ENCODE measurements at places on chromosomes 13 and 19.

- H3K4me3 ChIP-seq: no peak within 1 kb of the TSS
- peaks cover 26% of the 10 kb centered on the region for H3K27me3 ChIP-seq
- H3K36me3 ChIP-seq: no peaks in the 10 kb centered on the region
Measured at GRCh38 chr13:113863524-113864272, at the start of gene GAS6. Gene GAS6, minus strand, starts transcription at chr13:113864076. Its CDS starts 156 bp downstream, at chr13:113863920.

GRCh38 chr13:74452176-74452575 is 318.0 kb upstream of the KLF12 start:
- H3K27ac ChIP-seq: no peak overlapping the region
- H3K4me3 ChIP-seq: no peak overlapping the region
- DNase-seq: no peak
- no peaks in the 10 kb centered on the region for H3K36me3 ChIP-seq
- no peaks in the 10 kb centered on the region for H3K27me3 ChIP-seq

DNA sequence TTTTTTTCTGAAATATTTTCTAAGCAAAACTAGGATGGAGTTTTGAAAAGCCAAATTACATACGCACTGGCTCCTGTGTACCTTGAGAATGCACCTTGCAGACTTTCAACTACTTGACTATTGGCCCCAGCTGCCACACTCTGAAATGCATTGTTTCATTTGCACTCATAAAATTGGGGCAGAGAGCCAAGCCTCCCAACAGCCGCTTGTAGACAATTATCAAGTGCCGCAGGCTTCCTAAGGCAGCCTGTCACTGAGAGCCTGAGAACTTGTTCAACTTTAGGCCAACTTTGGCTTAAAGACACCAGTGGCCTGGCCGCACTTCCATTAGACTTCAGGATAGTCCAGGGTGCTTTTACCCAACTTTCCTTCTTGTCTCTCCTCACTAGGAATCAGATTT is 115.7 kb upstream of the STARD13 start:
- no peaks in the 10 kb centered on the region for H3K4me1 ChIP-seq
- no peaks in the 10 kb centered on the region for H3K27me3 ChIP-seq
- H3K27ac ChIP-seq: no peak overlapping the region
- H3K36me3 ChIP-seq: no peaks in the 10 kb centered on the region

- no peak overlapping the region for H3K4me3 ChIP-seq
- no peaks in the 10 kb centered on the region for H3K36me3 ChIP-seq
- H3K4me1 ChIP-seq: peaks cover 10% of the 10 kb centered on the region
- no peak overlapping the region for H3K27ac ChIP-seq
- peaks cover 25% of the 10 kb centered on the region for H3K27me3 ChIP-seq
Measured at GRCh38 chr19:11263726-11264125, 1.4 kb upstream of the DOCK6 start.

- no peaks in the 10 kb centered on the region for H3K27me3 ChIP-seq
- no peak overlapping the region for H3K4me3 ChIP-seq
- no peak overlapping the region for H3K27ac ChIP-seq
- H3K4me1 ChIP-seq: no peaks in the 10 kb centered on the region
- H3K36me3 ChIP-seq: no peaks in the 10 kb centered on the region
Measured at GRCh38 chr13:27182844-27183497, 11.4 kb upstream of the USP12 start.

- H3K36me3 ChIP-seq: no peaks in the 10 kb centered on the region
- no peak for DNase-seq
- H3K27me3 ChIP-seq: no peaks in the 10 kb centered on the region
- no peak overlapping the region for H3K27ac ChIP-seq
Measured at GRCh38 chr13:89227356-89227755, 1556.2 kb downstream of the SLITRK5 start.

GRCh38 chr19:48999481-49000325 is 6.0 kb downstream of the RUVBL2 start:
- peaks cover 8% of the 10 kb centered on the region for H3K36me3 ChIP-seq
- H3K4me3 ChIP-seq: no peak overlapping the region
- DNase-seq: peak; percentile 82
- no peaks in the 10 kb centered on the region for H3K27me3 ChIP-seq
- no peak overlapping the region for H3K27ac ChIP-seq
- peaks cover 4% of the 10 kb centered on the region for H3K4me1 ChIP-seq

GRCh38 chr13:76969488-76970365 is 21.4 kb downstream of the ACOD1 start:
- H3K27me3 ChIP-seq: peaks cover 13% of the 10 kb centered on the region
- H3K4me1 ChIP-seq: no peaks in the 10 kb centered on the region
- no peak for DNase-seq

DNA sequence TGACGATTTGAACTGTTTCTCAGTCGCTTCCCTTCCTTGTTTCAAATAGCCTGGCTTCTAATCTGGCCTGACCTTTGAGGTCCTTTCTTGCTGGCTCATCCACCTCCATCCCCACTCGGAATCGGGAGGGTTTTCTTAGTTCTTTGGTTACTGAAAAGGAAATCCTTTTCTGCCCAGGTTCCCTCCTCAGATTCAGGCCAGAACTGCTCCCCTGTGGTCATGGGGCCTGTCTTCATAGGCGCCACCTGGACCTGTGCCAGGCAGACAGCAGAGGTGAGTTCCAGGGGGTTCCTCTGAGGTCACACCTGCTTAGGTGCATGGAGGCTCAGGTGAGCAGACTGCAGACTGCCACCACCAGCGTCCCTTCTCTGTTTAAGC is 62.4 kb downstream of the AKAP11 start:
- no peak for DNase-seq
- H3K4me1 ChIP-seq: peaks cover 10% of the 10 kb centered on the region
- H3K36me3 ChIP-seq: no peaks in the 10 kb centered on the region

- peaks cover 43% of the 10 kb centered on the region for H3K4me1 ChIP-seq
- DNase-seq: peak; percentile 91
- no peak overlapping the region for H3K4me3 ChIP-seq
- H3K27ac ChIP-seq: peak overlapping the region; percentile 64
Measured at GRCh38 chr19:34350161-34350561, 14.8 kb upstream of the GPI start.

DNA sequence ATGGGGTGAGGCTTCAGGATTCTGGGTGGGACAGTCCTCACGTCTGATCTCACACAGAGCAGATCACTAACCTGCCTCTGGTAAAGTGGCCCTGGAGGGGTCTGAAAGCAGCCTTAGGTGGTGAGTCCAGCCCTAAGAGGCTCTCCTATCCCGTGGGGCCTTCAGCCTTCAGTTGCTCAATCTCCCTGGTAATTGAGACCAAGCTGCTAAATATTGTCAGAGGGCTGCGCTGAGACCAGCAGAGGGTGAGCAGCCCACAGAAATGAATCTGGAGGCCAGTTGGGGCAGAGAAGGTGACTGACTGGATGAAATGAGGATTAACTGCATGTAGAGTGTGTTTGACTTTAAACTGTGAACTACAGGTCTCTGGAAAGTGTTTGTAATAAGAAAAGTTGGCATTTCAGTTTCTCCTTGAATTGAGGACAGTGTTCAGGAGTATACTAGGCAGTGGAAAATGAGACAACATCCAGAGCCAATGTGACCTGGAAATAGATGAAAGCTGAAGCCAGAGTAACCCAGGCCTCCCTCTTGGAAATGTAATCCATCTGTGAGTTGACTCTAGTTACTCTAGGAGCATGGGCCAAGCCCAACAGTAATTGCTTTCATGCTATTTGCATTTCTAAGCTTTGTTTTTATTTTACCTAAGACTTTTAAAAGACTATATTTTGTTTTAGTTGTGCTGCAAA is 14.3 kb upstream of the HSPH1 start:
- H3K27me3 ChIP-seq: peaks cover 2% of the 10 kb centered on the region
- H3K4me1 ChIP-seq: no peaks in the 10 kb centered on the region
- no peak overlapping the region for H3K4me3 ChIP-seq

DNA sequence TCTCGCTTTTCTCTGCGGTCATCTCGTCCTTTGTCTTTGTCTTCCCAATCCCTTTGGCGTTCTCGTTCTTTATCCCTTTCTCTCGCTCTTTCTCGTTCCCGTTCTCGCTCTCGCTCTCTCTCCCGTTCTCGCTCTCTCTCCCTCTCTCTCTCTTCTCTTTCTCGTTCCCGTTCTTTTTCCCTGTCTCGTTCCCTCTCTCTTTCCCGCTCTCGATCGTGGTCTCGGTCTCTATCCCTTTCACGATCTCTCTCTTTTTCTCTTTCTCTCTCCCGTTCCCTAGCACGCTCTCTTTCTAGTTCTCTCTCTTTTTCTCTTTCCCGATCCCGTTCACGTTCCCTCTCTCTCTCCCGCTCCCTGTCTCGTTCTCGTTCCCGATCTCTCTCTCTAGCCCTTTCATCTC is 77.2 kb downstream of the ZC3H13 start:
- H3K36me3 ChIP-seq: peaks cover 67% of the 10 kb centered on the region
- H3K27me3 ChIP-seq: no peaks in the 10 kb centered on the region
- no peak overlapping the region for H3K4me3 ChIP-seq
- H3K4me1 ChIP-seq: no peaks in the 10 kb centered on the region
- DNase-seq: no peak
- no peak overlapping the region for H3K27ac ChIP-seq

DNA sequence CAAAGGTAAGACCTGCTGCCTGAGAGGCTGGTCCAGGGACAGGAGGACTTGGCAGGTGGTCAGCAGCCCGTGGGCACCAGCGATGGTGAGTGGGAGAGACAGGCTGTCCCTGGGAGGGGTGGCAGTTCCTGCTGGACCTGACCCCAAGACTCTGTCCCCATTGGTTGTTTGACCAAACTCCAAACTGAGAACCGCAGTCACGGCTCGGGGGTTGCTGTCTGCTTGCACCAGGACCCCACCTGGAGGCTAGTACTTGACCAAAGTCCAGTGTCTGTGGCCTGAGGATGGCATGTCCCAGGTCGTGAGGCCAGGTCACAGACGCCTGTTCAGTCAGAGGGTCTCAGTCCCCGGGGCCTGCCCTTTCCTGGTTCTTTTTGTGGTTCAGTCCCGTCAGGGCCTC is 9.9 kb upstream of the ZNF14 start:
- no peak for DNase-seq
- no peak overlapping the region for H3K4me3 ChIP-seq
- H3K4me1 ChIP-seq: no peaks in the 10 kb centered on the region
- H3K27ac ChIP-seq: no peak overlapping the region
- no peaks in the 10 kb centered on the region for H3K36me3 ChIP-seq
